Daoy (cell line): ENCODE measurements at places on chromosomes 11 and 22. TPM values are rescaled to one million over a fixed set of nuclear protein-coding genes. Genes with fewer than 3 reads are reported as not detected.

- no peak for DNase-seq
Measured at GRCh38 chr11:71452199-71453036, 585 bp upstream of the NADSYN1 start.

- peak; percentile 93 for DNase-seq
Measured at GRCh38 chr11:113314389-113315301, at the start of gene TTC12. TSS of gene TTC12 (plus strand) at chr11:113314583. CDS start at chr11:113316258, 1,675 bp downstream.

BLID gene
- total RNA-seq = 0.34 TPM in 1 of 2 replicates, not detected in the other

DNA sequence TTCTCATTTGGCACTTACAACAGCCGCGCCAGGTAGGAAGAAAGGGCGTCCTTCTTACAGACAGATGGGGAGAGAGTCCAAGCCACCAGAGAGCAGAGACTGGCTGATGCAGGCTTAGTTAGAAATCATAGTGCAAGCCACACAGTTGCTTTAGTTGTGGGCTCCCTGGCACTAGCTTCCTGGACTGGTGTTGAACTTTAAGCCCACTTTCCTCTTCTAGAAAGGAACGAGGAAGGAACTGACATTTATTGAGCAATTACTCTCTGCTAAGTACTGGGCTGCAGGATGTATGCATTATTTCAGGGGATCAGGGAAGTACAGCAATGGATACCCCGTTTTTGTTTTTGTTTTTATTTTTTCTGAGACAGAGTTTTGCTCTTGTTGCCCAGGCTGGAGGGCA is 3.0 kb downstream of the BACE1 start:
- DNase-seq = no peak

OR52K1 gene
- not detected in 2 replicates for total RNA-seq

GRCh38 chr22:23083315-23084021 is 13.1 kb downstream of the GNAZ start:
- DNase-seq = no peak

GRCh38 chr22:43393132-43393843 is 18.5 kb upstream of the MPPED1 start:
- DNase-seq = no peak

DNA sequence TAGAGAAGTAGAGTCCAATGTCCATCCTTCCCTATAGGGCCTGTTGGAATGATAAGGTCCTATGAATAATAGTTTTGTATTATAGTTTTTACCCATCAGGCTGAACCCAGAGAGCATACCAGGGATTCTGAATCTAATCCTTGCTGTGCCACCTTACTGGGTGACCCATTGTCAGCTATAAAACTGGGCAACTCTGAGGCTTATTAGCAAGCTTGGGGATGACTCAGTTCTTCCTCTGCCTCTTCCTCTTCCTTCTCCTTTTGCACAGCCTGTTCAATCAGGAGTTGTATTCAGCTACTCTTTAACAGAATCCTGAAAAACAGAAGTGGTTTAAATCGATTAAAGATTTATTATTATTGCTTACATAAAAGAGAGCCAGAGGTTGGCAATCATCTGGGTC is 8.9 kb downstream of the HEPHL1 start:
- no peak for DNase-seq

DNA sequence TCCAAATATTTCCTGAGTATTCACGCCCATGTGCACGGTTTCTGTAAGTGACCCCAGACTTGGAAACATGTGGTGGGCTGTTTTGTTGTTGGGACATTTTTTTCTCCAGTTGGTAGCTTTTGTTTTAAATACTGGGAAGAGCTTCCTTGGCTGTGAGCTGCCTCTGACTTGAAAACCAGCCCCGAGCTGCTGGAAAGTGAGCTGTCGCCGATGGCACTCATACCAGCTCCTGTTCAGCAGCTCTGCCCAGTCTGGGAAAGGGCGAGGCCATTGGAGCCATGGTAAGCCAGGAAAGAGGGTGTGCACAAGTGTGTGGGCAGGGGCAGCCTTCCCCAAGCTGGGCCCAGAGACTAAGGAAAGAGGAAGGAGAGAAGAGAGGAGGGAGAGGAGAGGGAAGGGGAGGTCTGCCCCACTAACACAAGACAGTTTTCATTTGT is 3.2 kb upstream of the FLI1 start:
- no peak for DNase-seq

DNA sequence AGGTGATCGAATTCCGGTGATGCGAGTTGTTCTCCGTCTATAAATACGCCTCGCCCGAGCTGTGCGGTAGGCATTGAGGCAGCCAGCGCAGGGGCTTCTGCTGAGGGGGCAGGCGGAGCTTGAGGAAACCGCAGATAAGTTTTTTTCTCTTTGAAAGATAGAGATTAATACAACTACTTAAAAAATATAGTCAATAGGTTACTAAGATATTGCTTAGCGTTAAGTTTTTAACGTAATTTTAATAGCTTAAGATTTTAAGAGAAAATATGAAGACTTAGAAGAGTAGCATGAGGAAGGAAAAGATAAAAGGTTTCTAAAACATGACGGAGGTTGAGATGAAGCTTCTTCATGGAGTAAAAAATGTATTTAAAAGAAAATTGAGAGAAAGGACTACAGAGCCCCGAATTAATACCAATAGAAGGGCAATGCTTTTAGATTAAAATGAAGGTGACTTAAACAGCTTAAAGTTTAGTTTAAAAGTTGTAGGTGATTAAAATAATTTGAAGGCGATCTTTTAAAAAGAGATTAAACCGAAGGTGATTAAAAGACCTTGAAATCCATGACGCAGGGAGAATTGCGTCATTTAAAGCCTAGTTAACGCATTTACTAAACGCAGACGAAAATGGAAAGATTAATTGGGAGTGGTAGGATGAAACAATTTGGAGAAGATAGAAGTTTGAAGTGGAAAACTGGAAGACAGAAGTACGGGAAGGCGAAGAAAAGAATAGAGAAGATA is at the start of gene MALAT1:
MALAT1 (plus strand) TSS at position 69 of the 736 bp plus-strand sequence.
- peak; percentile 93 for DNase-seq

CRYBB3 gene
- total RNA-seq = not detected in 2 replicates

DNA sequence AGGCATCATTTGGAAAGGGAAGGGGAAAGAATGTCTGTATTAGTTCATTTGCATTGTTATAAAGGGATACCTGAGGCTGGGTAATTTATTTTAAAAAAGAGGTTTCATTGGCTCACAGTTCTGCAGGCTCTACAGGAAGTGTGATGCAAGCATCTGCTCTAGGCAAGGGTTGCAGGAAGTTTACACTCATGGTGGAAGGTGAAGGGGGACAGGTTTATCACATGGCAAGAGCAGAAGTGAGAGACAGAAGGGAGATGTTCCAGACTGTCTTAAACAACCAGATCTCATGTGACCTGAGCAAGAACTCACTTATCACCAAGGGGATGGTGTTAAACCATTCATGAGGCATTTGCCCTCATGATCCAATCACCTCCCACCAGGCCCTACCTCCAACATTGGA is 90.6 kb downstream of the CCDC83 start:
- no peak for DNase-seq

GRCh38 chr11:85665733-85666132 is 804 bp upstream of the CREBZF start:
- DNase-seq = no peak

GRCh38 chr11:91299980-91300379 is 924.6 kb upstream of the FAT3 start:
- DNase-seq = no peak

PATE1 gene
- not detected in 2 replicates for total RNA-seq

CABP4 gene
- 0.06 and 0.15 TPM in 2 replicates for total RNA-seq

RGL4 gene
- total RNA-seq = not detected in 2 replicates

DNA sequence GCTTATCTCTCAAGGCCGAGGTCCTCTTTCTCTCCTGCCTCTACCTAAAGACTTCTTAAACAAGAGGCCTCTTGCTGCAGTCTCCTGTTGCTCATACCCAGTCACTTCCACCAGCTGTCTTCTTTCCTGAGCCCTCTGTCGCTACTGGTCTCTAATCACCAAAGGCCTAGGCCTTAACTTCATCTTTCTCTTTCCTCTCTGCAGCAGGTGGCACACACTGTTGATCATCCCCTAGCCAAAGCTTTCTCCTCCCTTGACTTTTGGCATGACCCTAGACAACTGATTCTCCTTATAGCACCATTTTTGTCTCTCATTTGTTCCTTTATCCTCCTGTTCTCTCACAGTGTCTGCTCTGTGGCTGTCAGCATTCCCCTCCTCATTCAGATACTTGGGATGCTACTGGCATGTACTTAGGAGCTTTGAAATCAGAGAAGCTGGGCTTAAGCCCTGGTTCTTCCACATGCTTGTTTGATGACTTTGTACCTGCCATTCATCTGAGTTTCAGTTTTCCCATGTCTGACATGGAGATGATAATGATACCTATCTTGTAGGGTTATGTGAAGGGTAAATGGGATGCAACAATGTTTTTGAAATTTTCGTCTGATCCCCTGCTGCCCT is 22.4 kb downstream of the ENDOD1 start:
- no peak for DNase-seq

- DNase-seq = peak; percentile 38
Measured at GRCh38 chr11:12110714-12111548, 541 bp downstream of the MICAL2 start.

- no peak for DNase-seq
Measured at GRCh38 chr11:2678396-2678795, 21.4 kb downstream of the KCNQ1OT1 start.

DNA sequence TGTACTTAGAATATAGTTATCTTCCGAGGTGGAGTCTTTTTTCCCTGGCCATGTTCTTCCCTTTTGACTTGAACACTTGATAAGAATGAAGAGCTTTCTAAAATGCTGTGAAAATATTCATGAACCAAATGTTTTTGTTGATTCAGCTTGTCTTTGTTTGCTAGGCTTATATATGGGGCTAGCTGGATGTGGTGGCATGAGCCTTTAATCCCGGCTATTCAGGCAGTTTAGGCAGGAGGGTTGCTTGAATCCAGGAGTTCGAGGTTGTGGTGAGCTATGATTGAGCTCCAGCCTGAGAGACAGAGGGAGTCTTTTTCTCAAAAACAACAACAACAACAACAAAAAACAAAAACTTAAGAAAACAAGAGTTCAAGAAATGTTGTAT is 23.1 kb downstream of the CBL start:
- no peak for DNase-seq

DNA sequence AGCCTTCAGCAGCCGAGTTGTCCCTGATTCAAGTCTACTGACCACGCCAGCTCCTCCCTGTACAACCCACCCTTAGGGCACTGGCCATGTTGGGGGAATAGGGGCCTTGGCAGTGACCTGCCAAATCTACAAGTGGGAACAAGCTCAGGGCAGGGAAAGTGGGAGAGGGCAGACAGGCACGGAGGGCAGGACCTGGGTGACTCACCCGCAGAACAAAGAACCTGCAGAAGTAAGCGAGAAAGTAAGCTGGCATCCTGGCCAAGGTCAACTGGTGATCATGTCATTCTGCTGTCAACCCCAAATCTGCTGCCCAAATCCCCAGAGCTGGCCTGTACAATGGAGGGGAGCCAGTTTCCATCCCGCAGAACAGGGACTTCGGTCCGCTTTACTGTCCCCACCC is 7.9 kb upstream of the SCGB1A1 start:
- DNase-seq = no peak

GPR152 gene
- not detected in 2 replicates for total RNA-seq

- no peak for DNase-seq
Measured at GRCh38 chr11:19394525-19395016, 153.8 kb upstream of the E2F8 start.

- no peak for DNase-seq
Measured at GRCh38 chr11:131612533-131612932, 242.1 kb downstream of the NTM start.

DUSP8 gene
- 0.69 and 1.2 TPM in 2 replicates for total RNA-seq

DNA sequence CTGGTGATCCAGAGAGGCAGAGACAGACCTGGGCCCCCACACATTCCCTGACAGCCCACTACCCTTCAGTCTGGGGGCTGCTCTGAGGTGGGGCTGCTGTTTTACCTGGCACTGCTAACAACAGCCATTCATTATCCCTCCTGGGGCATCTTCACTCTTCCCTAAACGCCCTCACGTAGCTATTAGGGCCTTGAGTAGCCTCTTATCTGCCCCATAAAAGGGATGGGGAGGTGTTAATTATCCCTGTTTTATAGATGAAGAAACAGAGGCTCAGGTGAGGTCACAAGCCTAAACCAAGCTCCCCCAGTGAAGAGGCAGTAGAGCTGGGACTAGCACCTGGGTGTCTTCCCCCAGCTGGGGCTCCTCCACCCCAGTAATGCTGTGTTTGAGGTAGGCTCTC is 79.5 kb downstream of the KIAA1671 start:
- no peak for DNase-seq

- peak; percentile 59 for DNase-seq
Measured at GRCh38 chr22:19497245-19497644, 17.5 kb downstream of the CDC45 start.

- DNase-seq = no peak
Measured at GRCh38 chr22:24751518-24751917, 23.0 kb downstream of the PIWIL3 start.
